ENCODE measurements at places on chromosomes 1 and 21. TPM values are rescaled to one million over a fixed set of nuclear protein-coding genes. Genes with fewer than 3 reads are reported as not detected.

- no peak for DNase-seq
These were observed 383.6 kb downstream of the TTLL7 start for GRCh38 chr1:83615370-83615769.

DNA sequence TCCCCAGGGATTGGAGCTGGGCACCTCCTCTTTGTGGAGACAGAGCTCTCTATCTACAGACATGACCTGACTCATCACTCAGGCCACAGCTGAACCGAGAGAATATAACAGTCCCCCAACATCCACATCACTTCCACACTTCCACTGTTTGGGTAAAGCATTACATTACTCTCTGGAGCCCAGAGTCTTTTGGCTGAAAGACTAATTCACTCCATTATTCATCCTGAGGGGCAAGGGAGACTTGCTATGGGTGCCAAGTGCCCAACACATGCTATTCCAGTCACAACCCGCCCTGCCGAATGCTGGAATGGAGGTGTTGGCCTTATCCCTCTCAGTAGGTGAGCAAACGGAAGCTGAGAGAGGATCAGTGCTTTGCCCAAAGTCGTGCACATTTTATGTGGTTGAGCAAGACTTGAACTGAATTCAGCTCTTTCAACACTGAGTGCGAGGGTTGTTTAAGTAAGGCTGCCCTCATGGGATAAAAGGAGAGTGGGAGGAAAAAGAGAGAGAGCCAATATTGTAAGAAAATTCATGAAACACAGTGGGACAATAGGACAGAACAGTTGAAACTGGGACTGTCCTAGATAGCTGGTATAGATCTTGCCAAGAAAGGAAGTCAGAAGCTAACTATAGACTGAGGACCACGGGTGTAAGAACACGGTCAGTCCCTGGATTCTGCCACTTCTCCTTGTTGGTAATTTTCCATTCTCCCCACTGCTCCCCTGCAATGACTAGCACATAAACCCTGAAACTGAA, 13.5 kb upstream of the CHI3L1 start:
- no peak for DNase-seq

GRCh38 chr1:33908324-33908956, 44.6 kb downstream of the HMGB4 start:
- DNase-seq = no peak

- no peak for DNase-seq
These were observed 259.6 kb upstream of the RRP15 start for GRCh38 chr1:218025454-218025853.

DNA sequence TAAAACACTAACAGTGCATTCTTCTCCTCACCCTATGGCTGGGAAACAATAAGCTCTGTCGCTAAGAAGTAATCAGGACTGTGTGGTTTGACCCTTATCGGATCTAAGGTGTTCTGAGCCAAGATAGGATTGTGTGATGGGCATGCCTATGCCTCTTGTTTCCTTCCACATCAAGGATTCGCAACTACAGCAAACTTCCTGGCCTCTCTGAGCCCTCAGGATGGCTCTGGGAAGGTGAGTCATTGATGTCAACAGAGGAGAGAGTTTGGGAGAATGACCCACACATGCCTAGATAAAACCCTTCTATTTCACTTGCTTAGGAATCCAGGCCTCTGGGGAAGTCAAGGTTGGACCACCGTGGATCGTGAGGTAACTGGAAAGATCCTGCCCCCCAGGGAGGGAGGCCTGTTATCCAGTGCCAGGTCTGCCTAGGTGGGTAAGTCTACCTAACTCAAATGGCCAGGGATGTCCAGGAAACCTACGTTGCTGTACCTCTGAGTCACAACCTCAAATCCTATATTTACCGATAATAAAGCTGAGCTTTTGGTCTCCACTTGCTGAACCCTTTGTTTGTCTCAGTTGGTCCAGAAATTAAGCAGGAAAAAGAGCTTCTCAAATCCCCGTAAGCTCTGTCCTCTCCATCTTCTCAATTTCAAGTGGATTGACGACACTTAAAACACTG, 27.4 kb downstream of the TIAM1 start:
- no peak for DNase-seq

DNA sequence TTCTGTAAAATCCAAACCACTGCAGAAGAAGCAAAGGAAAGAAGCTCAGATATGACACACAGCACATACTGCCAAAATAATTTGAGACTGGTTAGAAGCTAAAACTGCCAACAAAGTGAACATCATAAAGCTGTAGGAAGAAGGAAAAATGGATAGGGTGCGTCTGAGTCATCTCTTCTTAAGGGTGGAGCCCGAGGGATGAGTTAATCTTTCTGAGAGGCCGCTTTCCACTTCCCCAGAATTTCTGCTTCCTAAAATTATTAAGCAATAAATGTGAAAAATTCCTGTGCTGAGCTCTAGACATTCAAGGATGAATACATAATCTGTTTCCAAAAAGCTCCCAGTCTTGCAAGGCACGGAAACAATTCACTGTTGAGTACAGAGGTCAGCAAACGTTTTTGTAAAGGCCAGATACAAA, 20.1 kb downstream of the PPT1 start:
- no peak for DNase-seq

GRCh38 chr1:152023221-152023620, 13.6 kb downstream of the S100A11 start:
- no peak for DNase-seq

- DNase-seq = no peak
These were observed 32.6 kb upstream of the TLR5 start for GRCh38 chr1:223175633-223176032.

- DNase-seq = no peak
These were observed 215.4 kb downstream of the ASTN1 start for GRCh38 chr1:176949033-176949662.

DNA sequence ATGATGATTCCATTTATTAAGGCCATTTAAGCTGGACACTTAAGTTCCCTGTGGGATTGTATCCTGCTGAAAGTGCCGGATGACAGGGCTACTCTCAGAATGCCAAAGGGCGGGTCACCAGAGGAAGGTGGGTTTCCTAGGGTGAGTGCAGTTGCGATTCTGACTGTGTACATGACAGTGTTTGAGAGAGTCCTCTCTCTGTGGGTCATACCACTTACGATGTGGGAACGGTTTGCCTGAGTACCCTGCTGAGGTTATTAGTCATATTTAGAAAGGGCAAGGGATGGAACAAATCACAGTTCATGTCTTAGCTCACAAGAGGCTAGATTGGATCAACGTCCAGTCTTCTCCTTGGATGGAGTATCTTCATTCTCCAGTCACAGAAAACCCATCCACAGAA, 461.9 kb downstream of the CAMTA1 start:
- DNase-seq = no peak

DNA sequence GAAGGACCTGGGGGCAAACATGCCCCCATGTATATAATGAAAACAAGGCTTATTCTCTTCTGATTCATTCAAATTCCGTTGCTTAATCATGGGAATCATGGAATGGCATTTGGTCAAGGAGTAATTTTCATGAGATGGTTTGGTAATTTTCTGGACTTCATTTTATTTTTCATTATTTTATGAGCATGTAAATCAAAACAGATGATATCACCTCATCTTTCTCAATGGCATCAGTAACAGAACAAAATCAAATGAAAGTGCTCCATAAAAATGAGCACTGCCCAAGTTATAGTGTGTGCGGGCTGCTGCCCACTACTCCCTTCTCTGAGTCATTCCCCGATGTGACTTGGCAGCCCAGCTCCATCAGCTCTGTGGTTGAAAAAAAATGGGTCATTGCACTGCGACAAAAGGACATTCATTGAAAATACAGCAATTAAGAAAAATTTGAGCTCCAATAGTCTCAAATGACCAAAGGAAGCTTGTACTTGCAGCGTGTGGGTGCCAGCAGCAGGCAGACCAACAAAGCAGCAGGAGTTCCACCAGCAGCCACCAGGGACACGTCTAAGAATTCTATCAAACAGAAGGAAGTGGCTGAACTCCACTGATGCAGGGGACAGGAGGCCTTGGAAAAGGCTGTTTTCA, 84.3 kb upstream of the VAV3 start:
- DNase-seq = no peak

DNA sequence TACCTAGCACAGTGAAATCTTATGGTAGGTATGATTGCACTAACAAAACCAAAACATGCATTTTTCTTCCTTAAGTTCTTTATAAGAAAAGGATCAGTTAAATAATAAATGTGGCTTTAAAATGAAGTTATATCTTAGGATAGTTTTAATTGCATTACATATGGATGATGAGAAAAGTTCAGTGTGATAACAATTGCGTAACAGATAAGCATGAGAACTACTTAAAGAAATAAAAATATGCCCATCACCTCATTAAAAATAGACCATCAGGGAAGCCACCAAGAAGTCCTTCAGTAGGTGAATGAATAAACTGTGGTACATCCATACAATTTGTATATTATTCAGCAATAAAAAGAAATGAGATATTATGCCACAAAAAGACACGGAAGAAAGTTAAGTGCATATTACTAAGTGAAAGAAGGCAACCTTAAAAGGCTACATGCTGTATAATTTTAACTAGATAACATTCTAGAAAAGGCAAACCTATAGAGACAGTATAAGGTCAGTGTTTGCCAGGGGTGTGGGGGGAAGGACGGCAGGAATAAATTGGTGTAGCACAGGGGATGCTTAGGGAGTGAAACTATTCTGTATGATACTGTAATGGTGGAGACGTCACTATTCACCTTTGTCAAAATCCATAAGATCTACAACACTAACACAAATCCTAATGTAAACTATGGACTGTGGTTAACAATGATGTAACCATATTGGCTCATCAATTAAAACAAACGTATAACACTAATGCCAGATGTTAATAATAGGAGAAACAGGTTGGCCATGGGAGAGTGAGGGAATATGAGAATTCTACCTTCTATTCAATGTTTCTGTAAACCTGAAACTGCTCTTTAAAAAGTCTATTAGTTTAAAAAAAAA, 42.9 kb downstream of the MPZL1 start:
- DNase-seq = no peak

- DNase-seq = no peak
These were observed 1.7 kb upstream of the HLX start for GRCh38 chr1:220877377-220878095.

DNA sequence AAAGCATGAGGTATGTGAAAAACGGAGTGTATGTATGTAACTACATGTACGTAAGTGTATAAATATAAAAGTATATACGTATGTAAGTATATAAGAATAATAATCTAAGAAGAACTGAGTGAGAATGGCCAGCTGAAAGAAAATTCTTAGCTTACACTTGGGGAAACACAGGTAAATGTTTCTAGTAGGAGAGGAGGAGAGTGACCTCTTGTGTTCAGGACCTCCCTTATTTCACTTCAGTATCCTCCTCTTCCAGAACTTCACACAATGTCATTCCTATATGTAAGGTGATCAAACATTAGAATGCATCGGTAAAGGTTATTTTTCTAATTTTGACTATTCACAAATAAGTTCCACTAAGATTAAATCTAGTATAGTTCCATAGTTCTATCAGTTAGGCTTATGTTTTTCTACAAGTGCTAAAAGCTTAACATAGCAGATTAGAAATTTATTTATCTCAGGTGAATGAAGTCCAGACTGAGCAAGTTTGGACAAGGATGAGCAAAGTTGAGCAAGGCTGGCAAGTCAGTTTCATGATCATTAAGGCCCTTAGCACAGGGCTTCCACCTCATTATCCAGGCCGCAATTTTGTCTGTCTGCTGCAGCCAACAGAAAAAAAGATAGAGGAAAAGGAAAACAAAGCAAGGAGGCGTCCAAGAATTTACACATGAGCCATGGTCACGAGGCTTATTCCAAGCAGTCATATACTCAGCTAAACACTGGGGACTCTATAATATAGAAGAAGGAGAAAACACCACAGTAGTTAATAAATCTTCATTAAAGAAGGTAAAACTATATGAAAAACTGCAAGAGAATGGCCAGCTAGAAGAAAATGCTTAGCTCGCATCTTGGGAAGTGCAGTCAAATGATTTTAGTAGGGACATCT, 7.1 kb upstream of the MROH9 start:
- no peak for DNase-seq

GRCh38 chr21:26099610-26100219, 70.9 kb downstream of the APP start:
- no peak for DNase-seq

- no peak for DNase-seq
These were observed 185.5 kb upstream of the ZC3H12A start for GRCh38 chr1:37288900-37289299.

- DNase-seq = no peak
These were observed 88.3 kb upstream of the SGIP1 start for GRCh38 chr1:66445492-66446181.

DNA sequence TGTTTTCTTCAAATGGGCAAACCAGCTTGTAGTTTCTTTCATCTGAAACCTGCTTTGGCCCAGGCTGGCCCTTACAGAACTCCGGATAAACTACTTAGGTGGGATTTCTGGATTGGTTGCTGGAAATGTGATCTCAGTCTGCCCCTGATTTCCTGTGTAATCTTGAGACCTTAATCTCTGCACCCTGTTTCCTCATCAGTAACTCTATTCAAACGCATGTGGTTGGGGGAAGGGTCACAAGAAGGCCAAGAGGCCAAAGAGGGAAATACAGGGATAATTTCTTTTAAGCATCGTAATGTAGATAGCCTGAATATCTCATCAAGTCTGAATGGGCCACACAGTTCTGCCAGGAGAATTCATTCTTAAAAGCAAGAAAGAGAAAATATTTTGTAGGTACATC, 483.6 kb downstream of the LTN1 start:
- DNase-seq = no peak

GRCh38 chr1:234684856-234685255, 74.9 kb upstream of the IRF2BP2 start:
- no peak for DNase-seq

DNA sequence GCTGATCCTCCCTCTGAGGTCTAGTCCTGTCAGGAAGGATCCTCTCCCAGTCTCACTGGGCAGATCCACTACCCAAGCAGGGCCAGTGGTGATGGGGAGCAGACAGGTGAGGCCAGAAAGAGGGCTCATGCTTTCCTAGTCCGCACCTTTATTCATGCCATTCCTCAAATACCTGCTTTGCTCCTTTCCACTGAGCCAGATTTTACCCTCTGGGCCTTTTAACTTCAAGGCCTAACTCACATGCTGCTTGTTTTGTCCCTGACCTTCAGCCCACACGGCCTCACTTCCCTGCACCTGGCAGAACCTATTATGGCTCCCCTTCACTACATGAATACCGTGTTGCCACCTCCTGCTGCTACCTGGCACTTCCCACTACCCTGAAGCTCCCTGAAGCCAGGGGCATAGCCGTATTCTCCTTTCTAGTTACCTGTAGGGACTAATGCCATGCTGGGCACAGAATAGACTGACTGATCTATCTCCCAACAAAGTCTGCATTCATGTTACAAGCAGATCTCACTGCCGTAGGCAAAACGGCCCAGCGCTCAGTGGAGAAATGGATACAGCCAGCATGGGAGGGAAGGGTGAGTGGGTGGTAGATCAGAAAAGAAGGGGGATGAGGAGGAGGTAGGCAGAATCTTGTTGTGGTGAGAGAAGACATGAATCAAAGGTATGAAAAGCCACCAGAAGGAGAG, 36.1 kb upstream of the GOLT1A start:
- no peak for DNase-seq

C1orf174 gene
- total RNA-seq = 24.5 TPM

SAMSN1 gene
- total RNA-seq = 16.2 TPM

DTL gene
- 20.7 TPM for total RNA-seq

RORC gene
- 1.6 TPM for total RNA-seq

MAP3K21 gene
- 2.6 TPM for total RNA-seq

TMEM183A gene
- 60.9 TPM for total RNA-seq

ADCY10 gene
- total RNA-seq = 0.37 TPM

GNPAT gene
- total RNA-seq = 57.0 TPM

CRYAA gene
- total RNA-seq = not detected

RGS4 gene
- total RNA-seq = 26.0 TPM

PTPN14 gene
- total RNA-seq = 39.2 TPM

GJA9 gene
- 0.16 TPM for total RNA-seq

BSND gene
- not detected for total RNA-seq

MFAP2 gene
- total RNA-seq = 33.3 TPM

All from urinary bladder (tissue), 4 donors.